Naive thymus-derived CD4-positive, alpha-beta T cell (primary cell): ENCODE measurements at places on chromosomes 2 and 18. TPM values are rescaled to one million over a fixed set of nuclear protein-coding genes. Genes with fewer than 3 reads are reported as not detected.

Gene DSEL
- polyA plus RNA-seq = 0.23 TPM

Gene ZNF385B
- polyA plus RNA-seq = not detected

Gene MAP3K19
- polyA plus RNA-seq = not detected

Gene NOL4
- not detected for polyA plus RNA-seq

Gene ZNF892
- 1.2 TPM for polyA plus RNA-seq

Gene SERPINB3
- polyA plus RNA-seq = not detected

Gene ASB18
- polyA plus RNA-seq = not detected

Gene PID1
- not detected for polyA plus RNA-seq
